ENCODE measurements at places on chromosomes 6 and 20.

DNA sequence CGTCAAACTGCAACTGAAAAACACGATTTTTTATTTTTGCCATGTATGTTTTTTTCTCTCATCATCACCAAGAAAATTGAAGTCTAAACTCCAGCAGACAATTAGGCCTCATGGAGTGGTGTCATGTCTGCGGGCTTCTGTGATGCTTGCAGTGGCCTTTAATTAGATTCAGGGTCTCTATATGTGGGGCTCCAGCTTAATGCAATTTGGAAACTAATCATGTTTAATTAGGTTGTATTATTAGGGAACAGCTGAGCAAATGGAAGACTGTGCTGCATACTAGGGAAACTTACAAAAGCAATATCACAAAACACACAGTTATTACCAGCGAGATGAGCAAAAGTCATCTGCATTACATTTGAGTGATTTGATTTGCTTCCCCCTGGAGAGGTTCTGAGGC lies 132.9 kb upstream of the PMEPA1 start:
- DNase-seq = no peak

DNA sequence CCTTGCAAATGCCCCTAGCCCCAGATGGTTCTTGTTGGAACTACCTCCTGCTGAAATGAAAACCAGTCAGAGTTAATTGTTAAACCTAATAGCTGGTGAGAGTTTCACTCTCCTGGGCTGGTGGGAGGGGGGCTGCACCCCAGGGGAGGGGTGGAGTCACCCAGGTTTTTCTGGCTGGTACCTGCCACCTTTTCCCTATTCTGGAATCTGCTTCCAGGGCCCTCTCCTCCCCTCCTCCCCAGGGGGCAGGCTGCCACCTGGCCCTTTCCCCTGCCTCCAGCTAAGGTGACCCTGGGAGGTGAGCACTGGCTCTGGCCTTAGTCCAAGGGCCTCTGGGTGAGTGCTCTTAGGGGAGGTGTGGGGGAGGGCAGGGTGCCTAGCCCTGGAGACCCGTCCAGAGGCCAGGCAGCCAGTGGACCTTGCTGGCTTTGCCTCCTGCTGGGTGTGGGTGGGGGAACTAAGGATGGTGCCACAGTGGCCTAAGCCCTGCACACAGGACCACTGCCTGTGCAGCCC lies 48.8 kb upstream of the EPB41L1 start:
- no peak for DNase-seq

DNA sequence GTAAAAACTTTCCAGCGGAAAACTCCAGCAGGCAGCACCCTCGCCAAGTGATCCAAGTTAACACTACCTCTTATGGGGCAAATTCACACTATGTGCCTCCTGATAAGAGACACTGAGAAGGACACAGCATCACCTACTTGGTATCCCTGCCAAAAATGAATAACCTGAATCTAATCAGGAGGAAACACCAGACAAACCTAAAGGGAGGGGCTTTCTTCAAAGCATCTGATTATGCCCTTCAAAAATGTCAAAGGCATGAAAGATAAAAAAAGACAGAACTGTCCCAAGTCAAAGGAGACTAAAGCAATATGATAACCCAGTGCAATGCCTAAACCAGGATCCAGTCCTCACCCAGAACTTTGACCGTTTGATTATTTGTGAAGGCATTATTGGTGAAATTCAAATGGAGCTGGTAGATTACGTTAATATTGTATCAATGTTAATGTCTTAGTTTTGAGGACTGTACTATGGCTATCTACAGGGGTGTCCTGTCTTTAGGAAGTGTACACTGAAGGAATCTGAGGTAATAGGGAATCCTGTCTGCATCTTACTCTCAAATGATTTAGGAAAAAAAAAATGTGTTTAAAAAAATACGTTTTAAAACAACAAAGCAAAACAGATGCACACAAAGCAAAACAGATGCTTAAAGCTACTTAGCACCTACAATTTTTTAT lies 8.3 kb downstream of the TBC1D7 start:
- DNase-seq = no peak

- DNase-seq = no peak
These were observed 155.9 kb downstream of the NFATC2 start for GRCh38 chr20:51386586-51386985.

- DNase-seq = no peak
These were observed 18.2 kb downstream of the FOXF2 start for GRCh38 chr6:1407499-1407990.

- DNase-seq = no peak
These were observed 2.3 kb downstream of the LRP11 start for GRCh38 chr6:149861603-149862423.

DNA sequence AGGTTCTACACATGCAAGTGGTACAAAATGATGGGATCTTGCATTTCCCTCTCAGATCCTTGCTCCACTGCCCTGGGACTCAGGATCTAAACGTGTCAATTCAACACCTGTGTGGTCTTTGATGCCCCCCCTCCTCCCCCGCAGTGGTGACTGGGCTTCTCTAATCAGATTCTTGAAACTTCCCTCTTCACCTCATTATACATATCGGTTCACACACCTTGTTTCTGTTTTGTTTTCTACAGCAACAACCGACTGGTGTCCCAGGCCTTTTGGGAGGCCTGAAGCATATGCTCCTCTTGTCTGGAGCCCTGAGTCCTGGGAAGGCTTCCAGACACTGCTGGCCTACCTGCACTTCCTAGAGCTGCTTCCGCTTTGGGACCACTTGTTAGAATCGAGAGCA lies 20.0 kb downstream of the SAMD3 start:
- no peak for DNase-seq

DNA sequence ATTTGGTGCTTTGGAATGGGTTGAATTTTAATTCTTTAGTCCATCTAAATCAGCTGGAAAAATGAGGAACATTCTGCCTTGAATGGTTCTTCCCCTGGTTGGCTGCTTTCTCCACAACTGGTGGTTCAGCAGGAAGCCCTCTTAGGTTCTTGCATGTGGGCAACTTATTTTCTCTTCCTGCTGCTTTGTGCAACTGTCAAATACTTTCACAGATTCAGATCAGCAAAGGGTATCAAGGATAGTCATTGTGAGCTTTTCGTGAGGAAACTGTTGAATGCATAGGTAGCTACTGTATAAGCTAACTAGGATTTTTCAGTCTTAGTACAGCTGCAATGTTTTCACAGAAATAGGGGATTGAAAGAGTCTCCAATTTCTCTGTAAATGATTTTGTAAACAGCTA lies 72.9 kb upstream of the MRAP2 start:
- DNase-seq = no peak

DNA sequence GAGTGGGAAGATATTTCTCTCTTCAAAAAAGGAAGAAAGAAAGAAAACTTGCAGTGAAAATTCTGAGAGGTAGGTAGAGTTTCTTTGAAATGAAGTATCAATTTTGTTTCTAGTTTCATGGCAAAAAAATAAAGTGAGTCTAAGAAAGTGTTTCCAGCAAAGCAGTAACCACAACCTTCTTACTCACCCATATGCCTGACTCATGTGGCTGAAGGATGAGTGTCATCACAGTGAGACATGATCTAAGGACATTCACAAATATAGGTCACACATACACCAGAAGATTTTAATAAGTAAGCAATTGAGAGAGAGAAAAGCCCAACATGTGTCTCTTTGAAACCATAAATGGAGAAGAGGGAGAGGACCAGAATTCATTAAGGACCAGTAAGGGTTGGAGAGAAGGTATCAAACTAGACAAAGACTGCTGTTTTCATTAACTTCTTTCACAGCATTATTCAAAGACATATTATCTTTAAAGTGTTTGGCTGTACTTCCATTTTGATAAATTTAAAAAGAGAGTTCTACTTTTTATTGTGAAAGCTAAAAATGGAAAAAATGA lies 169.5 kb downstream of the FRK start:
- no peak for DNase-seq

GRCh38 chr6:70574643-70575042 lies 7.9 kb downstream of the SDHAF4 start:
- no peak for DNase-seq

GRCh38 chr6:157456524-157456829 lies 75.5 kb downstream of the ZDHHC14 start:
- DNase-seq = no peak

GRCh38 chr6:37783856-37784584 lies 35.5 kb upstream of the ZFAND3 start:
- peak; percentile 60 for DNase-seq

DNA sequence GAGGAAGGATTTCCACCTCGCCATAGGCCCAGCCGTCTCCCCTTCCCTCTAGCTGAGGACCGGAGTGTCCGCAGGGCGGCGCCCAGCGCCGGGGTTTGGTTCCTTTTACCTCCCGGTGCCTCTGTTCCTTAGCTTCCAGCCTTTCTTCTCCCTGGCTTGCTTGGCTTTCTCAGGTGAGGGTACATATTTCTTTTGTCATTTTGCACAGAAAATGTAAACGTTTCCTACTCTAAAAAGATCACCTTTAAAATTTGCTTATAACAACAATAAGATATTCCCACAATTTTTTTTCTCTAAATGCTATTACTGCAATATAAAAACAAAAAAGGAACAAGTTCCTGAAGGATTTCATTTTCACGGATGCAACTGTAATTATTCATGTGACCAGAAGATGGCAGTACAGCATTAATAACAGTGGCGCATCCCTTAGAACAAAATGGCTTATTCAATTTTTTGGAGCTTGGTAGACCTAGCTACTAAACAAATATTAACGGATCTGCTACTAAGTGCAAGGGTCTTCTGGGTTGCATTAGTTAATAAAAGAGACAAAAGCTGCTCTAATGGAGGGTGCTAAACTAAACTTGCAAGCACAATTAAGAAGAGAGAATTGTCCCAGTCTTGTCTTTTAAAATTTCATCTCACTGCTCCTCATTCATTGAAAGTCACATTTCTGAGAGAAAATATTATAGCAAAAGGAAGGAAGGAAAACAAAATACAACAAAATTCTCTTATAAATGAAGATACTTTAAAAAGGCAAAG lies 172.9 kb downstream of the ADGRG6 start:
- no peak for DNase-seq

DNA sequence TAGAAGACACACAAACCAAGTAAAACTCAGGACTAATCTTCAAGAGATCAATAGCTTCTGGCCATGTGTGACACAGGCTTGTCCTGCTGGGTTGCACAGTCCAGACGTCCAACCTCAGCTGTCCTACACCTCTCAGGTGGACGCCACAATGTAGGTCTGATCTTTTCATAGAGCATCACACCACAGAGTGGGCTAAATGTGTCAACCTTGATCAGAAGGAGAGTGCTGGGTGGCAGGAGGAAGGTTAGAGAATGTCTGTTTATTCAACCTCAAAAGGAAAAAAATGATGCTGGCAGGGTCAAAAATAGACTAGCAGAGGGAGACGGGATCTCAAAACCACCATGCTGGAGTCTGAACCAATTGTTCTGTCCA lies 41.7 kb downstream of the GFOD1 start:
- no peak for DNase-seq

- no peak for DNase-seq
These were observed 38.5 kb downstream of the TBC1D7 start for GRCh38 chr6:13289789-13290318.

DNA sequence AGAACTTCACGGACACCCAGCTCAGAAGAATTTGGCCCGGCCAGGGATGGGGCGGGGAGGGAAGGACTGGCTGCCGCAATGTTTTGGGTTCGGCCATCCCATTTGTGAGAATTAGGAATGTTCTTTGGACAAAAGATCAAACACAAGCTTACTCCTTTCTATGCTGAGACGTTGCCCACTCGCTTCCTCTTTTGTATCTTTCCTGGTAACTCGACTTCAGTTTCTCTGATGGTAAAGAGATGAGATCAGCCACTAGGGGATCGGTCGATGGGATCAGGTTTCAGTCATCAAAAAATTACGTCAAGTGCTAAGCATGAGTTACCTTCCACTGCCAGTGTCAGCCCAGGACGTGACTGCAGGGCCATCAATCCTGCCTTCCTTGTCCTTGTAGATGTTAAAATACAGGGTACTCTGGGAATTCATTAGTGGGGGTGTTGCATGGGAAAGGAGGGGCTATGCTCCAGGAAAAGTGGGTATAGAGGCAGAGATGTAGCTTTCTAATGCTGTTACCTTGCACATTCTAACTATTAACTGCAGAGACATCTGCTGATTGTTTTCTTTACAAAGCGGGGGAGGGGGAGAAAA lies 190.2 kb downstream of the TSHZ2 start:
- DNase-seq = peak; percentile 50

DNA sequence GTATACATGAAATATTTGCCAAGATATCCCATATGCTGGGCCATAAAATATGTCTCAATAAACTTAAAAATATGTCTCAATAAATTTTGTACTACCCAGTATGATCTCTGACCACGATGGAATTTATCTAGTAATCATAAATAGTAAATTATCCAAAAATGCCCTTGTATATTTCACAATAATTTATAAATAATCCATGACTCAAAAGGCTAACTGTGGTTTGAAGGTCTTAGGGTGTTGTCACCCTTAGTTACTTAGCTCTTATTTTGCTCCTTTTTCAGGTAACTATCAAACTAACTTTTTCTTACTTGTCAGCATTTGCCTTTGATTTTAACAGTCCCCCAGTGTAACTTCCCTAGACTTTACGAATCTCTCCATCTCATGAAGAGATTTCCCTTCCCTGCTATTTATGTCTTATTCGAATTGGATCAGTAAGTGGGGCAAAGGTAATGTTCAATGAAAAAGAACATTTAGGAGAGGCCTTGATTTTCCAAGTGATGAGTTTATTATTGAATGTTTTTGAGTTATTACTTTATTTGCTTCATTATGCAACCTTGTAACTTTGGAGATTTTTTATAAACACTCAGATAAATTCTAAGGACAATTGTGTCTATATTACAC lies 109.0 kb upstream of the THBS2 start:
- DNase-seq = no peak

DNA sequence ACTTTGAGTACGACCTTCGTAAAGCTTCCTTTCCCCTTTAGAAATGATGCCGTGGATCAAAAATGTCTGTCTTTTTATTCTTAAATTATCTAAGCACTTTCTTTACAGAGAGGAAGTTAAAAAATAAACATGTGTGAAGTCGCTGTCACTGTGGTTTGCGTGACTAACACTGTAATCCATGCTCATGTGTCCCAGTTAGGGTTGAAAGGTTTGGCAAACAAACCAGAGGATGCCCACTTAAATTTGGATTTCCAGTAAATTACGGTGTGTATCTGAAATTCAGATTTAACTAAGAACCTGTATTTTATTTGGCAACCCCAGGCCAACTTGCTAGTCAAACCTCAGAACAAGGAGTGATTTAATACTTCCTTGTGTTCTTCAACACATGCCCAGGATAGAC lies 21.1 kb downstream of the HLA-DRB1 start:
- DNase-seq = no peak

All from ovary (tissue), 10 donors.